ENCODE measurements at places on chromosomes 3 and 15.

GRCh38 chr3:141828890-141829289, 47.6 kb upstream of the ATP1B3 start:
- no peaks in the 10 kb centered on the region for H3K27me3 ChIP-seq
- no peaks in the 10 kb centered on the region for H3K36me3 ChIP-seq
- DNase-seq: no peak
- H3K27ac ChIP-seq: no peak overlapping the region
- no peak overlapping the region for H3K4me3 ChIP-seq
- H3K4me1 ChIP-seq: peaks cover 4% of the 10 kb centered on the region

DNA sequence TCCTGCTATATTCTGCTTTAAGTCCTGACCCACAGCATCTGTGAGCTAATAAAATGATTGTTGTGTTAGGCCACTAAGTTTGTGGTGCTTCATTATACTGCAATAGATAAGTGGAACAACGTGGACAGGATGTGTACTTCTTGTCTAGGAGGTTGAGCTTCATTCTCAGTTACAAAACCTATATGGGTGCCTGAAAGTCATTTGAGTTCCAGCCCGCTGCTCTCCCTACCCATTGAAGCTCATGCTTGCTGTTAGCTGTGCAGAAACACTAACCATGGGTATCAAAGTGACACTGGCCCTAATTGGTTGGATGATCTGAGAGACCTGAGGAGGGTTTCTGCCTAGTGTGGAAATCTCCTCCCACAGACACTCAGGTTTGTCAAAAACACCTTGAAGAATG, 357.2 kb downstream of the PDCD6IP start:
- DNase-seq: no peak
- peaks cover 4% of the 10 kb centered on the region for H3K27me3 ChIP-seq
- no peak overlapping the region for H3K27ac ChIP-seq
- H3K4me3 ChIP-seq: no peak overlapping the region

DNA sequence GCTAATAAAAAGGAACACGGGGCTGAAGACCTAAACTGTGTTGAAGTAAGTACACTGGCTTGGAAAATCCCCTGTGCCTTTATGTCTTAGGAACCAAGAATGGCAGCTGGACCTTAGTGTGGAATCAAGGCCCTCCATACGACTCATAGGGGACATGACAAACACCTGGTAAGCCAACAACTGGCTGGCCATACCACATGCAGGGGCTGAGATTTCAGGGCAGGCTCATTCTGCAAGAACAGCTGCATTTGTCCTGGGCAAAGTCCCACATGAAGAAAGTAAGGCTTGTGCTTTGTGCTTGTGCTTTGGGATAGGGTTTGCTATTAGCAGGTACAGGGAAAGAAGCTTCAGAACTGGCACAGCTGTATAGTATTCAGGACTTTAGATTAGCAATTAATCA, 18.0 kb downstream of the ETV5 start:
- H3K27ac ChIP-seq: no peak overlapping the region
- DNase-seq: no peak
- peaks cover 69% of the 10 kb centered on the region for H3K27me3 ChIP-seq
- H3K36me3 ChIP-seq: no peaks in the 10 kb centered on the region
- no peak overlapping the region for H3K4me3 ChIP-seq
- H3K4me1 ChIP-seq: no peaks in the 10 kb centered on the region

DNA sequence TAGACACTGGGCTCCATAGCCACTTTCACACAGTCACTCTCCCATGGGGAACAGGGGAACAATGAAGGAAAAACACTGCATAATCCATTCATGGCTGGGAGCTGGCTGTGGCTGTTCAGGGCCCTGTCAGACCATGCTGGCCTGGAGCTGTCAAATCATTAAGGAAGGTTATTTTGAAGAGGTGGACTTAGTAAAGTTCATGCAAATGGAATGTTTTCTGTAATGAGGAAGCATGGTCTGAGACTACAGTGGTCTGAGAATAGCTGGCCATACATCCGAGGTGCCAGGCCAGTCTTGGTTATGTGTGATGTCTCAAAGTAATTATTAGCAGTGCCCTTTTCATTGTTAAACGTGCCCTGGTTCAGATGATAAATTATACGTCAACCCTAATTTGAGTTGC, 117.1 kb upstream of the MRPS22 start:
- no peaks in the 10 kb centered on the region for H3K36me3 ChIP-seq
- H3K4me3 ChIP-seq: no peak overlapping the region
- no peak for DNase-seq
- peaks cover 6% of the 10 kb centered on the region for H3K27me3 ChIP-seq

DNA sequence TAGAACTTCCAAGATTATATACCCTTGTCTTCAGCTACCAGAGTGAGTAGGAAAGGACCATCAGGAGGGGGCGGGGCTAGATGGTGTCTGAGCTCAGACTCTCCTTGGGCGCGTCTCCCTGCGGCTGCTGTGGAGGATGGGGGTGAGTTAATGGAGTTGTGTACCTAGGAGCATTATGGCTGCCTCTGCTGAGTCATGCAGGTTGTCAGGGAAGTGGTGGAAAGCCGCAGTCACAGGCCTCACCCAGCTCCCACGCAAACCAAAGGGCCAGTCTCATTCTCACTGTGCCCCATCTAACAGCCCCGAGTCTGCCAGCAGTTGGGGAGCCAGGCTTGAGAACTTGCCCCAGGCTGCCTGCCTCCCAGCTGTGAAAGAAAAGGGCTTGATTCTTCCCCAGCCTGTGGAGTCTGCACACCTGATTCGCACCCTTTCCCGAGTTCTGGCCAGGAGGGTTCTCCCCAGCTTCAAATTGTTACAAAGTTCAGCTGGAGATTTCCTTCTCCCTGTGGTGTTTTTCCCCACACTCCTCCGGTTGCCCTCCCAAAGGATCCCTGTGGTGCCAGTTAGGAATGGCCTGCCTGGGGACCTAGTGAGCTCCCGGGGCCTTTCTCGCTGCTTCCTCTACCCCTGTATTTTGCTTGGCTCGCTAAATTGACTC, 143.3 kb downstream of the HCN4 start:
- H3K4me3 ChIP-seq: no peak overlapping the region
- no peaks in the 10 kb centered on the region for H3K36me3 ChIP-seq
- H3K27ac ChIP-seq: no peak overlapping the region
- H3K4me1 ChIP-seq: peaks cover 2% of the 10 kb centered on the region

DNA sequence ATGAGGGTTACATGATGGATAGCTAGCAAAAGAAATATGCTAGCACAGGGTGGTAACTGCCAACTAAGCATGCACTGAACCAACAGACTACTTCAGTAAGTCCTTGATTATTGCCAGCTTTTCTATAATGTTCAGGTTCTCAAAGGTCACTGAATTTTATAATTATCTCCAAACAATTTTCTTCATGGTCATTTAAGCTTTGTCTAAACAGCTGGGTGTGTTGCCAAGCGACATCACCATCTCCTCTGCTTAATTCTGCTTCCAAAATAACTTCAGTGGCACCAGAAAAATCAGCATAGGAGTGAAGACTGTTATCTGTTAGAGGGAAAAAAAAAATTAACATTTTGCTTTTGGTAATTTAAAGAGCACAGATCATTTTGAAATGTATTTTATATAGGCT, 54.6 kb upstream of the TOP2B start:
- DNase-seq: no peak
- H3K4me3 ChIP-seq: no peak overlapping the region
- H3K4me1 ChIP-seq: no peaks in the 10 kb centered on the region
- no peak overlapping the region for H3K27ac ChIP-seq
- no peaks in the 10 kb centered on the region for H3K27me3 ChIP-seq

DNA sequence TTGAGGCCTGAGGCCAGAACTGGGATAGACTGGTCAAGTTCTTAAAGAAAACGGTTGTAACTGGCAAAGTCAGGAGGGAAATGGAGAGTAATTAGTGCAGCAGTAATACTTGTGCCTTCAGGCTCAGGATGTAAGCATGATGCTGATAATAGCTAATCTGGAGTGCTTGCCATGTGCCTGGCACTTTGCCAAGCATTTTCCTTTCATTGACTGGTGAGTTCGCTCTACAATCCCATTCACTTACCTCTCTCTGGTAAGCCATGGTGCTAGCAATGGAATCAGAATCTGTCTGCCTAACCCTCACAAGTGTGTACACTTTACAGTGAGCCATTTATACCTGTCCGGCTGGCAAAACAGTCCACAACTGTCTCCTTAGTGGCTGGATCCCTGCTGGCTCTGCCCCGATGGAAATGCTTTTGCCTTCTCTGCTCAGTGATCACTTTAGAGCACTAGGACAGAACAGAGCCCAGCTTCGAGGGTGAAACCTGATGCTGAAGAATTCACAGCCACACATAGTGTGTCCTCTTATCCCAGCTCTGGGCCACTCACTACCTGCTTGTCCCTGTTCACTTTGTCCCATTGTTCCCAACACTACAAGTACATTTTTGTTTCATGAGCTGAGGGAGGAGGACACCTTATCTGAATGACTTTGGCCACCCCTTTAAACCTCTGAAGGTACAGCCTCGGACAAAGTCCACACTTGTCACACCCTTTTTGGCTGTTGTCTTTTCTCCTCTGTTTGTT, 10.3 kb downstream of the CHP1 start:
- peaks cover 4% of the 10 kb centered on the region for H3K4me1 ChIP-seq
- no peak overlapping the region for H3K4me3 ChIP-seq
- H3K36me3 ChIP-seq: peaks cover 3% of the 10 kb centered on the region
- no peak for DNase-seq
- no peak overlapping the region for H3K27ac ChIP-seq

DNA sequence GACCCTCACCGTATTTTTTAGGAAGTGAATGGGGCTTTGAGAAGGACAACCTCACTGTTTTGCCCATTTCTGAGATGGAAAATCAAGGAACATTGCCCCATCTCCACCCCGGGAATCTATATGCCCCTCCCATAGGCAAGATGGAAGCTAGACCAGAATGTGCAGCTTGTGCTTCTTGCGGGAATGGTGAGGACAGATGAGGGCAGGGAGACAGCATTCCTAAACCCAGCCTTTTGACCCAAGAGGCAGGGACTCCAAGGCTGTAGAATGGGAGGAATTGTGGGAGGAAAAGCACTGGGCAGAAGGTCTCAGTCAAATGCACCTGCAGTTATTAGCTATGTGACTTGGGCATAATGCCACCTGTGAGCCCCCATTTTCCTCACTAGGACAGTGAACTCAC, 66.9 kb downstream of the SMAD3 start:
- no peaks in the 10 kb centered on the region for H3K27me3 ChIP-seq
- H3K4me3 ChIP-seq: no peak overlapping the region
- peaks cover 5% of the 10 kb centered on the region for H3K36me3 ChIP-seq
- no peak overlapping the region for H3K27ac ChIP-seq
- H3K4me1 ChIP-seq: peaks cover 58% of the 10 kb centered on the region
- DNase-seq: no peak

DNA sequence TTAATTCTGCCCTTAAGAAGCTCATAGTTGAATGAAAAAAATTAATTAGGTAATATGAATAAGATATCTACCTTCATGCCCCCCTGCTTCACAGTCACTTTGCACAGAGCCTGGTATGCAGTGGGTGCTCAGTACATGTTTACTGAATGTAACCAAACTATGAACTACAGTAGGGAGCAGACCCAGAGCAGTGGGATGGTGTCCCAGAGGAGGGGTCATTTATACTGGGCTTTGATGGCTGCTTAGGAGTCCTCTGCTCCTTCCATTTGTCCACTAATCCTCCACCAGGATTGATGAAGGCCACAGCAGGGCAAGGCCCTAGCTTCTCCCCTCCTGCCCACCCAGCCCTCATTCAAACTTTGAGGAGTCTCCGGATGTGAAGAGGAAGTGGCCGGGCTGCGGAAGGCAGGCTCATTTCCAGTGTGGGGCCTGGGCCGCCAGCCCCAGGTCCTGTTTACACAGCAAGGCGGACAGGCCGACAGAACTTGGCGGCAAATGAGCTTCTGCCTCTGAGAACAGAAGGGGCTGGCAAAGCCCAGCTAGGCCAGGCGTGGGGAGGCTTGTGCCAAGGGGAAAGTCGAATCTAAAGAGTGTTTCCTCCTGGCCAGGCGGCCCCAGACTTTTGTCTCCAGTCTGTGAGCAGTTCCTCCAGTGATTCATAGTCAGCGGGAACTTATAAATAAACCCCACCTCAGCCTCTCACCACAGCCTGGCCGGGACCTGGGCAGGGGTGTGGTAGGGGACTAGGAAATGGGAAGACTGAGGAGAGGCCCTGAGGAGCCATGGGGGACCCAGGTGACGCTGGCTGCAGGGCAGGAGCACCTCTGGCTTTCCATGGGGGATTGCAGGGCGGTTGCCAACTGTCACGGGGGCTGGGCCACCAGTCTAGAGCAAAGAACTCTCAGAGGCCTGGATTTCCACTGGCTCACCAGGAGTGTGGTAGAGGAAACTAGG, 51.6 kb upstream of the LCTL start:
- H3K4me1 ChIP-seq: peaks cover 22% of the 10 kb centered on the region
- DNase-seq: no peak
- H3K27ac ChIP-seq: peak overlapping the region; percentile 52
- no peak overlapping the region for H3K4me3 ChIP-seq
- H3K36me3 ChIP-seq: no peaks in the 10 kb centered on the region
- peaks cover 19% of the 10 kb centered on the region for H3K27me3 ChIP-seq

- H3K36me3 ChIP-seq: no peaks in the 10 kb centered on the region
- no peak for DNase-seq
- peaks cover 29% of the 10 kb centered on the region for H3K27me3 ChIP-seq
- peak overlapping the region; percentile 61 for H3K4me3 ChIP-seq
- H3K27ac ChIP-seq: no peak overlapping the region
Measured at GRCh38 chr3:190863119-190863465, 598 bp upstream of the GMNC start.

DNA sequence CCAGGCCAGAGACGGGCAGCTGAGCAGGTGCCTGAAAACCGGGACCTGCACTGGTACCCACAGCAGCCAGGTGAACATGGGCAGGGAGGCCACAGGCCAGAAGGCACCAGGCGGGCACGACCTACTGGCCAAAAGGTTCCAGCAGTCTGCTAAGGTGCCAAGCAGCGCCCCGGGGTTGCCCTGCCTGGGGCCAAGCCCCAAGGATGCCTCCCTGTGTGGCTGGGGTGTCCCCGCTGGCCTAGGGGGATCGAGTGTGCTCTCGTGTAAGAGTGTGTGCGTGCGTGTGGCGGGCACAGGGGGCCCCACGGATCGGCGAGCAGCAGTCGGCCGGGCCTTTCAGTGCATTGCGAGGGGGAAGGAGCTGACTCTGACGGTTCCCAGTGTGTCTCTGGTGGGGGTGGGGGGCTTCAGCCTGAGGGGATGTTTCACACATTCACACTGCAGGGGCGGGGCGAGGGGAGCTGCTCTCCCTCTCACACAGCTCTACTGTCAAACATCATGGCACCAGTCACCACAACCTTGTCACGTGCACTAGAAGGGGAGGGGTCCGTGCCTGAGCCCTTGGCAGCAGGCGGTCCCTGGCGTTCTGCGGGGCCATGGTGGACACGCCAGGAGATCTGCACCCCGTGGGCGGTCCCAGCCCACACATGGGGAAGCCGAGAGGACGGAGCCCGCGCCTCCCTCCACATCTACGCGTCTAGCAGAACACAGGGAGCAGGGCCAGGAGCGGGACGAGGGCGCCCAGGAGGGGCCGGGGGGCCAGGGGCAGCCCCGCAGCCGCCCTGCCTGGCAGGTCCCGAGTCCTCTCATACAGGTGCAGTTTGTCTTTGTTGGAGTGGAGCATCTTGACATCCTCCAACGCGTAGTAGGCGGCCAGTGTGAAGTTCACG, 44.5 kb downstream of the RGMA start:
- H3K27me3 ChIP-seq: peaks cover 11% of the 10 kb centered on the region
- no peak overlapping the region for H3K27ac ChIP-seq
- no peak overlapping the region for H3K4me3 ChIP-seq

Measured in activated naive CD8-positive, alpha-beta T cell treated with anti-CD3 and anti-CD28 coated beads, Interleukin-2, amount 10 ng/mL, durations not matched to agents 7 days and 5 days (primary cell).